ENCODE measurements at places on chromosomes 1 and 21.

DNA sequence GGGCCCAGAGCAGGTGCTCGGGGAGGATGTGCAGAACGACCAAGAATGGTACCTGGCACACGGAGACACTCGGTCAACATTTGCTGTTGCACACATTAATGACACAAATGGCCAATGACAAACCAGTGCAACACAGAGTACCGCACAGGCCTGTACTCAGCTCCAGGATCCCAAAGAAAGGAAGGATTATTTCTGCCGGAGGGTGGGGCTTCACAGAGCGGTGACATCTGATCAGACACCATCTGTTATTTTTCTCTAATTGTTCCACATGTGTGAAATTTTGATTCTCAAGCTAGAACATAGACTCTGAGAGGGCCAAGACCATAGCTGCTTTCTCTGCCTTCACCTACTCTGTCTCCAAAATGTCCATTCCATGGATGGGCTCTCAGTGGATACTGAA, 100.4 kb downstream of the MRPL37 start:
- DNase-seq: peak; percentile 95

DNA sequence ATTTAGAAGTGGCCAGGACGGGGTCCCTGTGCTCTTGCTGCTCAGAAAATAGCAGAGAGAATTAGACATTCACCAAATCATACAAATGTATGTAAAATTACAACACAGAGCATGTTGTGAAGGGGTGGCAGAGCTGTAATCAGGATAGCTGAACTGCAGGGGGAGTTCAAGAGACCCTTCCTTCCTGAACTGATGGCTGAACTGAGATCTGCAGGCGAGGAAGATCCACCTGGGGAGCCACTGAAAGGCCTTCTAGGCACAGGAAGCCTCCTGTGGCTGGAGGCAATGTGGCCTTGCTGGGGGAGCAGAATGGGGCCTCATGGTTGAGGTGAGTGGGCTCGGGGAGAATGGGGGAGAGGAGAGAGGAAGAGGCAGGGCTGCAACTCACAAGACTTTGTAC, 216.5 kb downstream of the PRDM2 start:
- DNase-seq: no peak

- DNase-seq: no peak
These were observed 1.5 kb downstream of the RGS2 start for GRCh38 chr1:192810253-192810880.

GRCh38 chr1:1371746-1372711, 3.0 kb downstream of the AURKAIP1 start:
- DNase-seq: no peak

GRCh38 chr21:45442276-45442675, 37.3 kb downstream of the COL18A1 start:
- DNase-seq: no peak

DNA sequence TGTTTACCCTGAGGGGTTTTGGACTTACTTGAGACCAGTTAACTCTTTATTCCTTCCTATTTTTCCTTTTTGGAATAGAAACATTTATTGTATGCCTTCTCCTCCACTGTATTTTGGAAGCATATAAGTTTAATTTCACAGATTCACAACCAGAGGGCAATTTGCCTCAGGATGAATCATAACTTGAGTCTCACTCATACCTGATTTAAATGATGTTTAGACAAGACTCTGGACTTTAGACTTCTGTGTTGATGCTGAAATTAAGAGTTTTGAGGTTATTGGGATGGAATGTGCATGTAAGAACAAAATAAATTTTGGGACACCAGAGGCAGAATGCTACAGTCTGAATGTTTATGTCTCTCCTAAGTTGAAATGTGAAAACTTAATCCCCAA, 7.1 kb upstream of the ADAM30 start:
- no peak for DNase-seq

DNA sequence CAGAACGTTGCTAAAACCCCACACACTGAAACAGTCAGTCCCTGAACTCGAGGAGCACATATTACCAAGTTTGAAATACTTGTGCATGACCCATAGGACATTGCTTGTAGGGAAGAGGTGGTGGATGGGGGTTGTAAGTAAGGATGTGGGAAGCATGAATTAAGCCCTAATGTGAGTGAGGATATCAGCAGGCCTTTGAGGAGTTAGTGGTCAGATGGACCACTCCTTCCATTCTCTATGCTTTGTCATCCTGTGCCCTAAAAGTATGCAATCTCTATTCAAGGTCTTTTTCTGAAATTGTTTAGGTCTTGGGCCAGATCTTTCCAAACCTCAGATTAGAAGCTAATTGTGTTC, 70.9 kb upstream of the SAMSN1 start:
- no peak for DNase-seq

DNA sequence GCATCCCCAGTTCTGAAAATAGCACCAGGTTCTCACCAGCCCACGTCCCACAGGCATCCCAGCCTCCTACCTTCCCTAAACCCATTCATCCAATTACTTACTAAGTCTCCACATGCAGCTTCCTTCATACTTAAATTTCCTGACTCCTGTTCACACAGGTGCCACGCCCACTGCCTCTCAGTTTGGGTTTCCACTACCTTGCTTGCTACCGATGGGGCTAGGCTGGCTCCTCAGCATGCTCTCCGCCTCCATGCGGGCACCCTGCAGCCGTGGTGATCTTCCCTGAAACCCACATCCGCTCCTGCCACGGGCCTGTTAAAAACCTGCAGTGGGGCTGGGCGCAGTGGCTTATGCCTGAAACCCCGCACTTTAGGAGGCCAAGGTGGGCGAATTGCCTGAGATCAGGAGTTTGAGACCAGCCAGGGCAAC, 70.4 kb upstream of the ANGPTL1 start:
- no peak for DNase-seq

DNA sequence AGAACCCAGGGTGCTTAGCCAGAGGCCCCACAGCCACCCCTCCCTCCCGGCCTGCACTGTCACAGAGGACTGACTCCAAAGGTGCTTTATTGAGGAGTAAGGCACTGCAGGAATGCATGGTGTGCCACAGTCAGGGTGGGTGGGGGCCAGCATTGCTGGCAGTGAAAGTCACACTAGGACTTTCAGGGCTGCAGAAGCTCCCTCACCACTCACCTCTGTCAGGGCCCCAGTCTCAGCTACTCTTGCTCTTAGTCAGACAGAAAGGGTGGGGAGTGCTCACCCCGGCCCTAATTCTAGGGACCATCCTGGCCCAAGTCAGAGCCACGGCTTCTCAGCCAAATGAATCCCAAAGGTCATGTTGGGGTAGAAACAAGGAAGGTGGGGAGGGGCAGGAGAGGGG, 19.4 kb downstream of the KNCN start:
- no peak for DNase-seq

- DNase-seq: no peak
These were observed 133.9 kb upstream of the CD34 start for GRCh38 chr1:208044589-208045462.

DNA sequence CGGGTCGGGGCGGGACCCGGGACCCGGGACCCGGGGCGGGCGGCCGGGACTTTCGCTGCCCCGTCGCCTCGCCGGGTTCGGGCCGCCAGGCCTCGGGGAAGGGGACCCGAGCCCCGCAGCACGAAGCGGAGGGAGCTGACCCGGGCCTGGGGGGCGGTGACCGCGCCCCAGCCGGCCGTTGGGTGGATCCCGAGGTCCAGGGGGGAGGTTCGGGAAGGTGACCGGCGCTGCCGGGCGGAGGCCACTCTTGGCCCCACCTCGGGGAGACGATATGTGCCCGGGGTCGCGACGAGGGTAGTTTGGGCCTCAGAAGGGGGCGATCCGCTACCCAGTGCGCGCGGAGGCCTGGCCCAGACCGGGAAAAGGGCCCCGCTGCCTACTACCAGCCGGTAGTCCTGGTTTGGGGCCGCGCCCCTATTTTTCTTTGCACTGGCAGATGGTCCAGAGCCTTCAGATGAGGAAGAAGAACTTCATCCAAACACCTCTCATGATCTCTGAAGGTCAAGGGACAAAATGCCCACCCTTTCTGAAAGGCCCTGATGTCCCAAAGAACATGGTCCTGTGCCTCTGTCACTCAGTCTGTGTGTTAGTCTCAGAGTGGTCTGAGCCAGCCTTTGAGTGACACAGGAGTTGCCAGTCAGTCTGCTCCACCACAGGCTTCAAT, 766 bp downstream of the AGO4 start:
- no peak for DNase-seq

DNA sequence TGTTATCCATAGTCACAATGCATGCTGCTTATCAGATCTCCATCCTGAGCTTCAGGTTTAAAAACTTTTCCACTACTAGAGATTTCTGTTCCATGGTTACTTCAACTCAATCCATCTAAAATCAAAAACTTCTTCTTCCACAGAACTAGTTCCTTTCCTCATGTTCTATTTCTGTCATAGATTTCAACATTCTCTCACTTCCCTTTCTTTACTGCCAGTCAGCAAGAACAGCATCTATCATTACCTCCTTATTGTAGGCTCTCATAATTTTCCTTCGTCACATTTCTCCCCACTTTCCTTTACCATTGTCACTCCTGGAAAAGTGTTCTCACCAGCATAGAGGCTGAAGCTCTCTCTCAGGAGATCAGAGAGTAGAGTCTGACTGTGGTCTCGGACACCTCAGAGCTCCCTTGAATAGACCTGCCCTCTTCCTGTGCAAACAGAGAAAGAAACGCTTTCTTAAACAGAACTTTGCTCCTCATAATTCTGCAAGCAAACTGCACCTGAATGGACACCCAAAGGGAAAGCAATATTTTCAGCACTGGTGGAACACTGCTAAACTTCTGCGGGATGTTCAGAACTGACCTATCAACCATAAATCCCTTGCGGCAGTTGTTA, 48.7 kb upstream of the KIRREL1 start:
- DNase-seq: no peak

GRCh38 chr1:228097333-228098081, 5.6 kb downstream of the C1orf35 start:
- no peak for DNase-seq

- DNase-seq: no peak
These were observed 41.1 kb downstream of the CACHD1 start for GRCh38 chr1:64511044-64511443.

- no peak for DNase-seq
These were observed 340.2 kb downstream of the PTPRU start for GRCh38 chr1:29576510-29576909.

DNA sequence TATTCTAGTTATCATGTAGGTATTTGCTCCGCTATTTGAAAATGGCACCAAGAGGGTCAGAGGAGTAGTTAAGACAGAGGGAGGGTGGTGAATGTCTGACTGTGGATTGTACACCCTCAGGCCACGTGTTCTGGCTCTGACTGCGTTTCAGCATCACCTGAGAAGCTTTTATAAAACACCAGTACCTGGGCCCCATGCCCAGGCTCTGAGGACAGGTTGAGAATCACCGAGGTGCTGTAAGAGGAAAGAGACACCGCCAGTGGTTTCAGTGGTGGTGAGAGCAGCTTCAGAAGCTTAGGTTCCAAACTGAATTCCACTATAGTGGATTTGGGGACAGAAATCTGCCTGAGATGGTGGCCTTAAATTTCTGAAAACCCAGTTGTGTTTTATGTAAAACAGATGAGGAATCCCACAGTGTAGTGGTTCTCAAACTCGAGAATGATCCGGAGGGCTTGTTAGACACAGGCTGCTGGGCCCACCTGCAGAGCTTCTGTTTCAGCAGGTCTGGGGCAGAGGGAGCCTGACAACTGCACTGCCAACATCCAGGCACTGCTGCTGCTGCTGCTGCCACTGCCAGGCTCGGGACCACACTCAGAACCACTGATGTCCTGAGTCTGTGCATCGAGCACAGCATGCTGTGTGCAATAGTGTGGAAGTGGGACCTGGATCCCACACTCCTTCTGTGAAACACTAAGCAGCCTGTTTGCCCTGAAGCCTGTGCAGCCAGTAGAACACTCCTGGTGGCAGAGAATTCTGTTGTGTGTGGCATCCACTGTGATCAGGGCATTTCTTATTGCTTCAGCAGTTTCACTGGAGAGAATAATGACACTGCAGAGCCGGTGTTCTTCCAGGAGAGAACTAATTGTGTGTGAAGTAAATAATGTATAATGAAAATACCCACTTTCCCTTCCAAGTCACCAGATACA, 98.7 kb downstream of the SUSD4 start:
- no peak for DNase-seq

GRCh38 chr1:116075575-116075974, 35.6 kb upstream of the MAB21L3 start:
- DNase-seq: no peak

- no peak for DNase-seq
These were observed 84.6 kb downstream of the SELENOF start for GRCh38 chr1:86829321-86829720.

DNA sequence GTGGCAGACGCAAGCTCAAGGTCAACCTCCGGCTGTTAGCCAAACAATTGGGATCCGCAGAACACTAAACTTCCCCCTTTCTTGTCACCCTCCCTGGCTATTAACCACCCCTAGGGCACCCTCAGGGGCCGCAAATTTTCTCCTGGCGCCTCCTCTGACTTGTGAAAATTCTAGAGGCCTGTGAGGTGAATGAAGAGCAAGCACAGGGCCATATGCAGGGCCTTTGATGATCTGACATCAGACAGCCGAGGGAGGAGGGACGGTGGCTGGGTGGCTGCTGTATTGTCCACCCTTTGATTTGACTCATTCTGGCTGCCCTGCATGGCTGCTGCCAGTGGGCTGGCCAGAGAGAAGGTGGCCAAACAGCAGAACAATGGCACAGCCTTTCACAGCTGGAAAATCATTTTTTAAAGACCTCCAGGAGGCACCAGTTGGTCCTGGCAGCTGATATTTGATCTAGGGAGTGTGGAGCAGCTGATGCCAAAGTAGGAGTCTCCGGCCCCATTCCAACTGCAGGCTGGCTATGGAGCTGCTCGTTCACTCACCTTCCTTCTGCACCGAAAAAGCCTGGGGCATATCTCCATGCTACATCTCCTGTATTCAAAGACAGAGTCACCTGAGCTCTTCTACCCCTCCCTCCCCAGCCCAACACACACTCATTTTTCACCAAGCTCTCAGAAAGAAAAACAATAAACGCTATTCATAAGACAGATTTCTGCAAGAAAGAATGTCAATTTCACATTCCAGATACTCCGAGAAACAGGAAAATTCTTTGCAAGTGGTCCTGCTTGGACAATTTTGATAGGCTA, 44.9 kb upstream of the BARHL2 start:
- no peak for DNase-seq

GRCh38 chr1:244239261-244239770, 188.2 kb downstream of the ZBTB18 start:
- peak; percentile 31 for DNase-seq

DNA sequence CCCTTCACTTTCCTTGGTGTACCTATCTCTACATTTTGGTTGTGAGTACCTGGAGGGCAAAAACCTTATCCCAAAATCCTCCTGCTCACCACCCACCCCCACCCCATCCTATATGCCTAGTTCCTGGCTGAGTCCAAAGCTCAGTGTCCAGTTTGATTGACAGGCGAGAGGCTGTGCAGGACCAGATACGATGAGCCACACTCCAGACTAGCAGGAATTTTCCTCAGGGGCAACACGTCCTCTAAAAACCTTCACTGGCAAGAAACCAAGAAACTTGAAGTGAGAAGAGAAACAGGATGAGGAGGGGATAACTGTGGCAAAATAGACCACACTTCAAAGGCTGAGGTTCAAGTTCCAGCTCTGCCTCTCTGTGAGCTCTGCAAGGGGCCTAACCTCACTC, 1.1 kb upstream of the SLAMF8 start:
- no peak for DNase-seq

DNA sequence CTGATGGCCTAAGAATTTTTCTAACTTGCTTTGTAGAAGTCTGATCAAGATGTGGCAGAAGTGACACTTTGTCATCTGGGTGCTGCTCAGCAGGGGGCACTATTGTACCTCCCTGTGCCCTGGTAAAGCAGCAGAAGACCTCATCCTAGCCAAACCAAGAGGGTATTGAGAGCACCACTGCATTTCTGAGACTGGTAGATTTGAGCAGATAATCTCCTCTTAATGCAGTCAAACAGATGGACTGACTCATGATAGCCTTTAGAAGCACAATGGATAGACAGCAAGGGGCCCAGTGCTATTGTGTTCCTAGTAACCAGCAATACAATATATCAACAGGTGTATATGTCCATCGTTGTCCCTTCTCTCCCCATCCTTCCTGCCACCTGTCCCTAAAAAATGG, 5.7 kb downstream of the TPM3 start:
- peak; percentile 93 for DNase-seq
